ENCODE measurements at places on chromosomes 2 and 18. TPM values are rescaled to one million over a fixed set of nuclear protein-coding genes. Genes with fewer than 3 reads are reported as not detected.

DNA sequence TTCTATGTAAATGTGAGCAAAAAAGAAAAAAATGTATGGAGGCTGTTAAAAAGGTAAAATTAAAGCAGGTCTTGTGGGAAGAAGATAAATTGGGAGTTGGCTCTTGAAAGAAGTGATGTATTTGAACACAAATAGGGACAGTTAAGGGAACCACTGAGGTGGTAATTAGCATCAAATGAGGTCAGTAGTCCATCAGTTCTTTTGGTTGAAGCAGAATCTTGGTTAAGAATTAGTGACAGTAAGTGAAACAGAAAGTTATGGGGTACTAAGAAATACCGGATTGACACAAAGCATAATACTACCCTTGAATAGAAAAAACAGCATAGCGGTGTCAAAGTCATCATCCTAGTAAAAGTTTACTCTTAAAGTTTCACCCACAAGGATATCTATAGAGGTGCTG is 352.6 kb upstream of the VRK2 start:
- DNase-seq: no peak

GRCh38 chr2:186456941-186457340 is 29.1 kb upstream of the ZC3H15 start:
- DNase-seq: no peak

- no peak for DNase-seq
These were observed 2.7 kb upstream of the VWA3B start for GRCh38 chr2:98084151-98084868.

DNA sequence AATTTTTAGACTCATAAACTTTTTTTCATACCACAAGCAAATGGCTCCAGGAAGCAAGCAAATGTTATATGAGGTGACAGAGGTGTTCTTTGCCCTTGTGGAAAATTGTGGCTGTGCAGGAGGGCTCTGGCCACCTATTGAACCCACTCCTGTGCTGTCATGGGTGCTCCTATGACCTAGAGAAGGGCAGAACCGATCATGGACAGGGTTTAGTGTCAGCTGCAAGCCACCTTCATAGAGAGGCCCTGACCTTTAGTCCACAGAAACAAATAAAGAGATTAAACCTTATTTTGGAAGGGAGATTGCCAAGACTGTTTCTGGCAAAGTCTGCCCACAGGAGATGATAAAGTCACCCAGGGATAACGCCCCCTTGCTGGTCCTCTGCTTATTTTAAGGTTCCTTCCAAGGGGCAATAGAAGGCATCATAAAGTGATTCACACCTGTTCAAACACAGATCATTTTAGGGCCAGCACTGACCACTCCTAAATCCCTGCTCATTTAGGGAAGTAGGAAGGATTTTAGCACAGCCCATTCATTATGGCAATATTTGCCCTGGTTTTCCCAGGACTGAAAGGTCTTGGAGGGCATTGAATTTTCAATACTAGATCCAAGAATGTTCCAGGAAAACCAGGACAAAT is 26.1 kb upstream of the STAT4 start:
- no peak for DNase-seq

- no peak for DNase-seq
These were observed 543.5 kb upstream of the SPHKAP start for GRCh38 chr2:228725031-228725430.

DNA sequence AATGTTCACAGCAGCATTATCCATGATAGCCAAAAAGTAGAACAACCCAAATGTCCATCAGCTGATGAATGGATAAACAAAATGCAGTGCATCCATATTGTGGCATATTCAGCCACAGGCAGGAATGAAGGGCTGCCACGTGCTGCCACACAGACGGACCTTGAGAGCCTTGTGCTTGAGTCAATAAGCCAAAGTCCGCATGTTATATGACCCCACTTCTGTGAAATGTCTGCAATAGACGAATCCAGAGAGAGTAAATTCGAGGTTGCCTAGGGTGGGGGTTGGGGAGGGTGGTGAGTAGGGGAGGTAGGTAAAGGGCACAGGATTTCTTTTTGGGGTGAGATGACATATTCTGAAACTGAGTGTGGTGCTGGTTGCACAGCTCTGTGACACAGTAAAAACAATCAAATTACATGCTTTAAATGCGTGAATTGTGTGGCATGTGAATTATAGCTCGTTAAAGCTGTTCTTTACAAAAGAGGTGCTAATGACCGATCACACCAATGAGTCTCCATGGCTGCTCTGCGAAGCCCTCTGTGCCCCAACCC is 38.9 kb upstream of the LDLRAD4 start:
- DNase-seq: no peak

GRCh38 chr2:223057569-223057968 is 5.6 kb downstream of the KCNE4 start:
- no peak for DNase-seq

- DNase-seq: no peak
These were observed 29.9 kb downstream of the CHCHD5 start for GRCh38 chr2:112614201-112614840.

DNA sequence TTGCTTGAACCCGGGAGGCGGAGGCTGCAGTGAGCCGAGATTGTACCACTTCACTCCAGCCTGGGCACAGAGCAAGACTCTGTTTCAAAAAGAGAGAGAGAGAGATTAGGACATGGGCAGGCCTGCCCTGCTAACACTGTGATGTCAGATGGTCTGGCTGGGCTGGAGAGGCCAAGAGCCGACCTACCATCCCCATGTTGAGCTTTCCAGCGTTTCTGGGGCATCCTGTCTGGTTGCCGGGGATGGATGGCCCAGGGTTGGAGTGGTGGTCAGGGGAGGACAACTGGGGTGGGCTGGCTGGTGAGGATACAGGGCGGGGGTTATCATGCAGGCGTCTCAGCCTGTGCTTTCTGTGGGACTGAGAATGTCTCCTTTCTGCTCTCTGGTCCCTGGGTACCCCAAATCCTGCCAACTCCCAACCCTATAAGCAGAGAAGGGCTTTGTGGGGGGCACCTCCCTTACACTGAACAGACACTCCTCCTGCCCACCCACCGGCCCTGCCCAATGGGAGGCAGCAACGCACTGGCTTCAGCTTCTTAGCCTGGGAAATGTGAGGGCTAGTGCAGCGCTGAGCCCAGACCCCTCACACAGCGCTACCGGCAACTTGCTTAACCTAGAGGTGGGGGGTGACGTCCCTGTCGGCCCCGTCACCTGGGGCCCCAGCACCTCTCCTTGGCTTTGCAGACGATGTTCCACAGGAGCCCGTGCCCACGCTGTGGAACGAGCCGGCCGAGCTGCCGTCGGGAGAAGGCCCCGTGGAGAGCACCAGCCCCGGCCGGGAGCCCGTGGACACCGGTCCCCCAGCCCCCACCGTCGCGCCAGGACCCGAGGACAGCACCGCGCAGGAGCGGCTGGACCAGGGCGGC is 5.4 kb downstream of the SNORC start:
- DNase-seq: peak; percentile 61

- no peak for DNase-seq
These were observed 166.5 kb downstream of the ASB1 start for GRCh38 chr2:238593236-238593635.

DNA sequence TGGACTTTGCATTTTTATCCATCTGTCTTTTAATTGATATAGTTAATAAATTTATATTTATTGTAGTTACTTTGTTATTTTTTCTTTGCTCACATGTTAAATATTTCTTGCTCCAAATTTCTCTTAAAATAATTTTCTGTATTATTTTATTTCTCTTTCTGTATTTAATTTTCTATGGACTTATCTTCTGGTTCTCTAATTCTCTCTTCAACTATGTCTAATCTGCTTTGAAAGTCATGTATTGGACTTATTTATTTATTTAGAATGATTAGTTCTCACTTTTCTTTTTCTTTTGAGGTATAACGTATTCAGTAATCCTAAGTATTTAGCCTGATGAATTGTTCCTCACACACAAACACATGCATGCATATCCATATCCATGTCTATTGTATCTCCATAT is 53.1 kb downstream of the ASB1 start:
- DNase-seq: no peak

- DNase-seq: no peak
These were observed 153.4 kb downstream of the FAM161A start for GRCh38 chr2:61700464-61700863.

DNA sequence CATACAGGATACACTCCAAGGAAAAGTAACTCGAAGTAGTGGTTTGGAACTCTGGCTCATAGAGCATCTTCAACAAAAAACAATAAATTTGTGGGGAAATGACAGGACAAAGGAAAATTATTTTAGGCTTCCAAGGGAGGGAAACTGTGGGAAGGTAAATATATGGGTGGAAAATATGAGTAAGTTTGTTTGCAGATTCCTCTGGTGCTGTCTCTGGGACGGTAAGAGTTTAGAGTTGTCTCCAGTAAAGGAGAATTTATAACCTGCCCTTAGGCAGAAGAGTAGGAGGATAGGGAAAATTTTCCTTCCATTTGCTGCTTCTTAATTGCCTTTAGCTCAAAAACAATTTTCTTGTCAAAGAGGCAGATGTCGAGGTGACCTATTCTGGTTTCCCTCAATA is 19.3 kb downstream of the HNMT start:
- no peak for DNase-seq

DNA sequence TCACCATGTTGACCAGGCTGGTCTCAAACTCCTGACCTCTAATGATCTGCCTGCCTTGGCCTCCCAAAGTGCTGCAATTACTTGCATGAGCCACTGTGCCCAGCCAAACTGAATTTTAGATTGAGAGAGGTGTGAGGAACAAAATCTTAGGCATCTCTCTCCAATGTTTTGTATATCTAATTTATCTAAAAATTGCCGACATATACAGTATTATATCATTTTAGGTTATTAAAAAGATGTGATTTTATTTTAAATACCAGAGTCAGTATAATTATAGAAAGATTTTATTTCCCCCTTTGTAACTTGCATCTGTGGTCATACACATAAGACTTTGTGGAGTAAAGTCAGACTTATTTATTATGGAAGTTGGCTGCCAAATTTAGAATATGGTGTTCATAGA is 10.1 kb downstream of the PMS1 start:
- no peak for DNase-seq

DNA sequence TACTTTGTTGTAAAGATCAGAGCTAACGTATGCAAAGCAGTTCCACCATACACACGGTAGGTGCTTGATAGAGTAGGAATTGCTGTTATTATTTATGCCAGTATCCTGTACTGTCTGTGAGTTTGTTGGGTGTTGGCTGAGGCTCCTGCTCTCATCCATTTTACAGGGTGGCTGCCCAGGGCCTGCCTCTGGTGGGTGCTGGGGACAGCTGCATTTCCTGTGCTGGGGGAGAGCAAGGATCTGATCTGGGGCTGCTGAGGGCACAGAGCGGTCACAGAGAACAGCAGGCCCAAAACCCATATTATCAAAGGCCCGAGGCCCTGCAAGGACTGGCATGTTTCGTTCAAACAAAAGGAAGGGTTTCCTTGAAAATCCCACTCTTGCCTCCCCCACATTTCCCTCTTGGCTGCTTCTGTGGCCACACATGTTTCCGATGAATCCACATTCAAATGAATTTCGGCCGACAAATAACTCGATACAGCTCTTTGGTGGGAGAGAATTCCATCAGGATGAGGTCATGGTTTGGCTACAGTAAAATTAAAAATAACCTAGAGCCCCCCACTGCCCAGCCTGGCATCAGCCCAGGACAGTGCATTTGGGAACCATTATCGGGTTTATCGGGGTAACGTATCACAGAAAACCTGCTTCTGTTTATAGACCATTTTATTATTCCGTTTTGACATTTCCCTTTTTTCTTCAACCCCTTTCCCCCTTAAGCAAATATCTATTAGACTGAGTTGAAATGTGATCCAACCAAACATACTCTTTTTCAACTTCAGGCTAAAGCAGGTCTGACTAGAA is 143.4 kb downstream of the CYRIA start:
- no peak for DNase-seq

DNA sequence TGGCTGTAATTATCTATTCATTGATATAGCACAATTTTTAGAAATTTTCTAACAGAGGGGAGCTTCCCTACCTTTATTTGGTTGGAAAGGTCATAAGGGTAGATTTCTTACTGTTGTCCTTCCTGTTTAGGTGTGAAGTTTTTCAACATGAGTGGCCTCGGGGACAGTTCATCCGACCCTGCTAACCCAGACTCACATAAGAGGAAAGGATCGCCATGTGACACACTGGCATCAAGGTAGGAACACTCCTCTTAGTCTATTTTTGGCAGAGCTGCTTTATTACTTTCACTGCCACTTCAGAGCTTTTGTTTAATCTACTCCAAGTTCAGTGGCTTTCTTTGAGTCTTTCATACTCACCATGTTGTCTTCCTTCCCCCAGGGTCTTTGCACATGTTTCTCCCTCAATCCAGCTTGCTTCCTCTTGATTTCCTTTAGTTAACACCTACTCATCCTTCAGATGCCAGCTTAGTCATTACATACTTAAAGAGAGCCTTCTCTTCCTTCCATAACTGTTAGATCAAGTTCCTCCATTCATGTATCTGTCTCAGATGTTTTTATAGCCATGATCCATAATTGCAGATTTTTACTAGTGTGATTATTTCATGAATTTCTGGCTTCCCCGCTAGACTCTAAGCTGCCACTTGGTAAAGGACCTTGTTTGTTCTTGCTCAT is 134.5 kb downstream of the PTRHD1 start:
- DNase-seq: no peak

DNA sequence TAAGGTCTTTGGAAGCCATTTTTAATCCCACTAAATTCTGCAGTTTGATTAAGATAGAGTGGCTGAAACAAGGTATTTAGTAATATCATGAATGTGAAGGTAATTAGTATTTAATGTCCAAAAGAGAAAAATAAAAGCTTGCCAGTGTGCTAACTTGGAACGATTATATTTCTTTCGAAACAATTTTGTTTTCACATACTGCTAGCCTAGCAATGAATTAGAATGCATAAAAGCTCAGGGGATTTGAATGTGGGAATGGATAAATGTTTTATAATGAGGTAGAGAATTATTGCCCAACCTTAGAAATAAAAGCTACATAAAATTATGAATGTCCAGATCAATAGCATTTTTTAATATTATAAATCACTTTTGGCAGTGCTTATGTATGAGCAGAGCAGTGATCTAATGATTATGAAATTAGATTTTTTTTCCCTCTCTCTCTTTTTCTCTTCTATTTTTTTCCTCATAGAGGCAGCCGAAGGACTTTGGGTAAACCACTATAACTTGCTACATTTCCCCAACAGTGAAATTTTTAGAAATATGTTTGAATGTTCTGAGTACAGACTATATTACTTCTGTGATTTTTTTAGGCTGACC is 75.5 kb downstream of the PLCL1 start:
- no peak for DNase-seq

Gene ABCB11
- under 0.01 TPM for total RNA-seq

Gene PRSS56
- under 0.01 TPM for total RNA-seq

Gene TYMS
- 3.7 TPM for total RNA-seq

Gene ITGA4
- total RNA-seq: 6.9 TPM

Gene OSBPL6
- 11.4 TPM for total RNA-seq

Gene SOX11
- total RNA-seq: 345 TPM
